ENCODE measurements at places on chromosomes 5 and 9.

- DNase-seq = no peak
Measured at GRCh38 chr5:909086-909485, 16.4 kb downstream of the TRIP13 start.

GRCh38 chr5:29061381-29061780, 2023.0 kb upstream of the CDH9 start:
- no peak for DNase-seq

GRCh38 chr5:118553662-118554061, 434.7 kb downstream of the DTWD2 start:
- peak; percentile 99 for DNase-seq

GRCh38 chr9:34578241-34579103, 11.1 kb downstream of the CNTFR start:
- DNase-seq = peak; percentile 77

DNA sequence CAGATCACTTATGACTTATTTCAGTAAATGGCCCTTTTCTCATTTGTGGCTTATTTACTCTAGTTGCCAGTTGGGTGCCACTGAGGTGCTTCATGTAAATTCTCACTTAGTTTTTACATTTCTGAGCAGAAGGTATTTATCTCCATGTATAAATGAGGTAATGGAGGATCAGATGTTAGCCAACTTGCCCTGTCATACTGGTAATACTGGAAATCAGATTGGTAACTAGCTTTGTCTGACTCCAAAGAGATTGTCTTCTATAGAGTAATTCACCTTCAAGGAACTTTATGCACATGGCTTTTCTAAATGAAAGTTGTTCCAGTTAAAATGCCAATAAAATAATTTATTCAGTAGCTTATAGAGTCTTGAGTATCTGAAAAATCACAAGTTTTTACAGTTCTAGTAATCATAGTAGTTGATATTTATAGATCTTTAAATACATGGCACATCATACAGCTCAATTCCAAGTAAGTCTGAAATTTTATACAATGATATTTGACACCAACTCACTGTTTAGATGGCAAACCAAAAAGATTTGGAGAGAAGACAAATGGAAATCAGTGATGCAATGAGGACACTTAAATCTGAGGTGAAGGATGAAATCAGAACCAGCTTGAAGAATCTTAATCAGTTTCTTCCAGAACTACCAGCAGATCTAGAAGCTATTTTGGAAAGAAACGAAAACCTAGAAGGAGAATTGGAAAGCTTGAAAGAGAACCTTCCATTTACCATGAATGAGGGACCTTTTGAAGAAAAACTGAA, 28.8 kb downstream of the RAB14 start:
- no peak for DNase-seq

DNA sequence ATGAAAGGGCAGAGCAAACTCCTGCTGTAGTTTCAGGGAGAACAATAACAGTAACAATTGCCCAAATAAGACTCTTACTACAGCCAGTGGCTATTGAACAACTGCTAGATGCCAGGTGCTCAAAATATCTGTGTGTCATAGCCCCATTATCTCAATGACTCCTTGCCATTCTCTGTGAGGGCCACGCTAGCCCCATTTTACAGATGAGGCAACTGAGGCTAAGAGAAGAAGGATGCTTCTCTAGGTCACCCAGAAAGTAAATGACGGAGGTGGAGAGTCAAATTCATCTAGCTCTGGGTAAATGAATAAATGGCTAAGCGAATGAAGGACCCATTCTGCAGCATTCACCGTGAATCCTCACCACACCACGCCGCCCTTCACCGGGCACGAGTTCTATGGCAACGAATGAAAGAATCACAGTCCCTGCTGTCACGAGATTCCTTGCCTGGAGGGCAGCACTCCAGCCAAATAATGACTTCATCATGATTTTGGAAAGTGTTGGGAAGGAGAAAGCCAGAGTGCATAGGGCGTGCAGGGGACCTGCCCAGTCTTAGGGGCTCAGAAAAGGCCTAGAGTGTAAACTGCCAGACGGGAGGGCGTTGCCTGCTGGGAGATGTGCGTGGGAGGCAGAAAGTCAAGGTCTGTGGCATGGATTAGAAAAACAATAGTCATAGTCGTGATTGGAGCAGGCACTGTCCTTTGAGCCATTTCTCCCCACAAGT, 147.2 kb downstream of the C9orf50 start:
- peak; percentile 88 for DNase-seq

- DNase-seq = peak; percentile 34
Measured at GRCh38 chr5:75342836-75343235, 5.8 kb downstream of the HMGCR start.

All from GM23248 (cell line).